NCI-H526 (cell line): ENCODE measurements at places on chromosomes 11 and 22.

DNA sequence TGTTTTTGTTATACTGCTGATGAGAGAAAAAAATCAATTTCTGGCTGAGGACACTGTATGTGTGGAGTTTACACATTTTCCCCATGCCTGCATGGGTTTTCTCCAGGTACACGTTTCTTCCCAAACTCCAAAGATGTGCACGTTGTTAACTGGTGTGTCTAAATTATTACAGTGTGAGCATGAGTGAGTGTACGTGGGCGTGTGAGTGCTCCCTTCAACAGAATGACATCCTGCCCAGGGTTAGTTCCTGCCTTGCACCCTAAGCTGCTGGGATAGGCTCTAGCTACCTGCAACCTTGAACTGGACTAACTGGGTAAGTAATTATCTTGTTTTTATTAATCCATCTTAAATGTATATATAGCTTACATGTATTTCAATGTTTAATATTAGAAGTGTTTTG lies 5.5 kb downstream of the NPAT start:
- DNase-seq, result no peak

DNA sequence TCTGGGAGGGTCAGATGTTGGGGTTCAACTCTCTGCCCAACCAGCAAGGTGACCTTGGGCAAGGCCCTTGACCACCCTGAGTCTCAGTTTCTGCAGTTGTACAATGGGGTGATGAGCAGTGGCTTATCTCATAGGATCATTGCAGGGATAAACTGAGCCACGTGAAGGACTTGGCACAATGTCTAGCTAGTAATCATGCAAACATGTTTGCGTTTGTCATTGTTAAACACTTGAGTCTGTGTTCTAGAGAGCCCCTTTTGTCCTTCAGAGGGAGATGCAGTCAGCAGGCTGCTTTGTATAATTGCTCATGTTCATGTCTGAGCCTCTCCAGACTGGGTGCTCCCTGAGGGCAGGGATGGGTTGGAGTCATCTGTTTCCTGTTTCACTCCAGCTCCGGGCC lies 15.8 kb downstream of the CD82 start:
- no peak for DNase-seq

GRCh38 chr22:41038732-41039131 lies 53.7 kb upstream of the EP300 start:
- DNase-seq, result no peak

DNA sequence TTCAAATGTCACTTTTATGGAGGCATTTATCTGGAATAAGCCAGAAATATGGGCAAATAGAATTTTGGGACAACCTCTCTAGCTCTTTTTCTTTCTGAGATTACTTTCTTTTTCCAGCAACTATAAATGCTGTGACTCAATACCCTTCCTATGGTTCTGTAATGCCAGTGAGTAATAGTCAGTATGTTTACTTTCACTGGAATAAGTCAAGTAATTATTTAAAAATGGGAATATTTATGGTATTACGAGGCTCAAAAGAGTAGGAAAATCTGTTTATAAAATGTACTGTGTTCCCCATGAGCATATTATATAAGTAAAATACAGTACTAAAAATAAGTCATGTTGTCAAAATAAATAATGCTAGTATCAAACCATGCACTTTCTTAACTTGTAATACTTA lies 750.5 kb downstream of the LUZP2 start:
- DNase-seq, result no peak

GRCh38 chr11:20406484-20406883 lies 19.0 kb downstream of the PRMT3 start:
- no peak for DNase-seq

DNA sequence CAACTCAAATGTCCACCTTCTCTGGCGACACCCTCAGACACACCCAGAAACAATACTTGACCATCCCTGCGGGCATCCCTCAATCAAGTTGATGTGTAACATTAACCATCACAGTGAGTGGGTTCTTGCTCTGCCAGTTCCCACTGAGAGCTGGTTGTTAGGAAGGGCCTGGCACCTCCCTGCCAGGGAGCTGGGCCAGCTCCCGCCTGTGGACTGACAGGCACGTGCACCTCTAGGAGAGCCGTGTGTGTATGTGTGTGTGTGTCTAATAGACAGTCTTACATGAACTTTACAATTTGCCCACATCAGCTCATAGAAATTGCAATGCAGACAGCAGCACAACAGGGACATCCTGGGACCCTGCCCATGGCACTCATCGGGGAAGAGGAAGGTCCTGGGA lies 298.7 kb downstream of the SHANK2 start:
- no peak for DNase-seq

- no peak for DNase-seq
Measured at GRCh38 chr11:46072172-46072964, 48.9 kb downstream of the PHF21A start.

- no peak for DNase-seq
Measured at GRCh38 chr22:32674925-32675825, 126.3 kb upstream of the TIMP3 start.

GRCh38 chr11:83760932-83761331 lies 474.8 kb upstream of the CCDC90B start:
- DNase-seq, result no peak

DNA sequence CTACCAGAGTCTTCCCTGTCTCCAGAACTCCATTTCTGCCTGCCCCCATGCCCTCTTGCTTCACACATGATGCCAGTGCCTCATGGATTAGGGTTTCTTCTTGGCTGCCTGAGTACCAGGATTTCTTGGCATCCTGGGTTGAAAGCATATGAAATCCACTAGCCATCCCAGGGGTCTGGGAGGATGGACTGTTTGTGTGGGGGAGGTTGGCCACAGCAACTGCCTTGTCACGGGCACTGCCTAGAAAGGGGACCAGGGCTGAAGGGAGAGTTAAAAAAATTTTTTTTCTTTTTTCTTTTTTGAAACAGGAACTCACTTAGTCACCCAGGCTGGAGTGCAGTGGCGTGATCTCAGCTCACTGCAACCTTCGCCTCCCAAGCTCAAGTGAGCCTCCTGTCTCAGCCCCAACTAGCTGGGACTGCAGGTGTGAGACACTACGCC lies 4.2 kb downstream of the USP35 start:
- DNase-seq, result no peak

GRCh38 chr11:3783611-3784010 lies 13.7 kb downstream of the NUP98 start:
- no peak for DNase-seq

DNA sequence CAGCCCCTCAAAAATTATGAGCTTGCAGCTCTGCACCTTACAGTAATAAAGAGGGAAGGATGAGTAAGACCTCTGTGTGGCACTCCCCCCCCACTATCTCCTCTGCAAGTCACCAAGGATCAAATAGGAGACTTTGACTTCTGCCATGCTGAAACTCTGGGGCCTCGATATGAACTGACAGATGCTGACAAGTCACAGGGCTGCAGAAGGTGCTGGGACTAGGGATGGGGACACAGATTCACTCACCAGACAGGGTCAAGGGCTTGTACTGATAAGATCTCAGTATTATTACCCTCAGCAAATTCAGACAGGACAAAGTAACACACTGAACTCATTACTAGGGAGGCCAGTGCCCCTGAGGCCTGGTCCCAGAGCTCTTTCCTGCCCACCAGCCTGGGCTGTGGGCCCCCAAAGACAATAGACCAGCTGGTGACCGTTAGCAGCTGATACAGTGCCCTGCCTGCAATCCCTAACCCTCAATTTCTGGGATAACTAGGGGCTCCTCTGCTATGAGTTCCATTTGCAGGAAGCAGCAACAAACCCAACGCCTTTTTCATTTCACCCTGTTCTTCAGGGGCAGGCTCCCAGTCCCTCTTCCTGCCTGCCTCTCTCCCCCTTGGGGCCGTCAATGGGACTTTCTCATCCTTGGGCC lies 20.1 kb downstream of the TMPRSS13 start:
- DNase-seq, result no peak

DNA sequence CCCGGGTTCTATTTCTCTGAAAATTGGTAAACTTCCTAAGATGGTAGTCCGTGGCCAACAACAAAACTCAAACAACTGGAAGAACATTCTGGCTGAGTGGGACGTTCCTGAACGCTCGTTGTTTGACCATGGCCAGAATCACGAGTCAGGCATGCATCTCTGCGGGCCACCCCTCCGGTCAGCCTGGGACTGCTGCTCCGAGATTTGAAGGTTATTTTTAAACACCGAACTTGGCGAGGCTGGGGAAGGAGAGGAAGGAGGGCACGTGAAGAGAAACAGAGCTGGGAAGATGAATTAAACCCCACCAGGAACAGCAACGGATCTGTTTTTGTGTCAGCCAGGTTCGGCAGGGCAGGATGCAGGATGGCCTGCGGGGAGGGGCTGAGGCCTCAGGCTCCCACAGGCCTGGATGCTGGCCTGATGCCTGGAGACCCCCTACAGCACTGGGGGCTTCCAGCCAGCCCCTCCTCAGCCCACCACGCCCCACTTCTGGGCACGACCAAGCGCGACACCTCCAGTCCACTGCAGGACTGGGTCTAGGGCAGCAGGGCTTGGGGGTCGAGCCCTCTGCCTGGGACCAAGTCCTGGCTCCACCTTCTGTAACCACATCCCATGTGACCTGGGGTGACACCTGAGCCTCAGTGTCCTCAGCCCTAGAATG lies 5.1 kb downstream of the SHISAL1 start:
- DNase-seq, result no peak

GRCh38 chr11:119103793-119104192 lies 2.1 kb upstream of the DPAGT1 start:
- peak; percentile 59 for DNase-seq

DNA sequence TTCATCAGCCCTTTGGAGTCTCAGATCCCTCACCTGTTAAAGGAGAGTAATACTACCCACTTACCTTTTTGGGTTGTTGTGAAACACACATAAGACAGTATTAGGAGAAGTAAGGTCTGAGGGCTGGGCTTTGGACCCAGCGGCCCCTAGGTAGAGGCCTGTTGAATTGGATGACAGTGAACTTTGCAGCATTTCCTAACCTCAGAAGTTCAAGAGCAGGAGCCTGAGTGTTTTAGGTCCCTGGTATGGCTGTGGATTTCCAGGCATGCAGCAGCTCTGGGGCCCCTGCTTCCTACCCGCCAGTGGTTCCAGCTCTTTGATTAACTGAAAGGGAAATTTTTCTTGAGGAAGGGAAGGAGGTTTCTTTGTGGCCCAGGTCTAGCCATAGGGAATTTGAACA lies 58.9 kb downstream of the TEAD1 start:
- no peak for DNase-seq

- no peak for DNase-seq
Measured at GRCh38 chr22:45670981-45671782, 452 bp upstream of the ATXN10 start.

- no peak for DNase-seq
Measured at GRCh38 chr22:26918226-26918625, 260.8 kb downstream of the MIAT start.

DNA sequence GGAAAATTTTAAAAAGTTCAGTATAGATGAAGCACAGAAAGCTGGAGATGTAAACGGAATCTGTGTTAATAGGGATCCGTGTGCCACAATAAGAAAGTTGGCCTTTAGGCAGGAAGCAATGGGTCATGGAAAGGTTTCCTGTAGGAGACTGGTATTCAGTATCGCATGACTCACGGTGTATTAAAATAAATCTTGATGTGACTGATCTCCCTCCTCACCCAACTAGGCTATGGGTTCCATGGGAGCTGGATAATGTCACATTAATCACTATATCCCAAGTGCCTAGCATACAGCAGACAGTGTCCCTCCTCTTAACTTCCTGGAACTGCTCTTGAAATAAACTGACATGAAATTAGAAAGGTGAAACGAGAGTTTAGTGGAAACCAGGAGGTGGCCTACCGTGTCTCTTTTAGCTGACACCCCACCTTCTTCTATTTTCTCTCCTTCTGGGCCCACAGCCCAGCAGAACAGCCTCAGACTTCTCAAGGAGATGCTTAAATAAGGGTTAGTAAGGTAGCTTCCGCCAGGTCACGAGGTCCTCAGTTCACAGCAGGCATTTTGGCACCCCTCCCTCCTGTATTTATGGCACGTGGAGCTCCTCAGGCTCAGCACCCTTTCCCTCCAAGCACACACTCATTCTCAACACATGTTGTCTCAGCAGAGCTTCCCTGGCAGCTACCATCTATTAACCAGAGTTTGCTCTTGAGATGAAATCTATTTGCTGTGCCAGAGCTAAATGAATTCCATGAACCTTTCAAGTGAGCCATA lies 118.8 kb downstream of the NXPE2 start:
- DNase-seq, result no peak

- DNase-seq, result no peak
Measured at GRCh38 chr11:36465449-36466163, 44.5 kb downstream of the TRAF6 start.

DNA sequence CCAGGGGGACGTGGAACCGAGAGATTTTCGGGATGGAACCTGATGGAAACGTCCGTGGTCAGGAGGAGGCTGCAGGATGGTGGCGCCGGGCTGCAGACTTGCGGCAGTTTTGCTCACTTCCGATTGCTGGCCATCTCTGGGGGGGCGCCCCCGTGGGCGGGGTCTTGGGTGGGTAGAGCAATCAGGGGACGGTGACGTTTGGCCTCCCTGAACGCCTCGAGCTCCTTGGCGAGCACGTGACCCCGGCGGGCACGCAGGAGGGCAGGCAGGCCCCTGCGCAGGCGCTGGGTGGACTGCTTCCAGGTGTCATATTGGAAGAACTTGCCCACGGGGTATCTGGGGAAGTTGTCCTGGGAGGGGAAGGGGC lies 6.3 kb downstream of the IGF2 start:
- DNase-seq, result no peak

GRCh38 chr11:33652930-33653329 lies 47.7 kb downstream of the C11orf91 start:
- DNase-seq, result no peak

DNA sequence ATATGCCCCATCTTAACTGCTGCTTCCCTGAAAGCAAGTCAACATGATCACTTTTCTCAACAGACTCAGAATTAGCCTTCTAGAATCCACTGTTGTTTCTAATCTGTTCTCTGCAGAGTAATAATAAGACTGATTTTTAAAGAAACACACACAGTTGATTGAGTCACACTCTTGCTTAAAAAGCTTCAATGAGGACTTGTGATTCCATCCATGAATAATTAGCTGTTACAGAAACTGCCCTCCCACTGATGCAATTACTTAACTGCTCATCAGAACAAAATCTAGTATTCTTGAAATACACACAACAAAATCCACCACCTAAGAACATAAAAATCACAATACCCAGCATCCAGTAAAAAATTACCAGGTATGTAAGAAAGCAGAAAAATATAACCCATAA lies 100.5 kb upstream of the TIMP3 start:
- DNase-seq, result no peak

DNA sequence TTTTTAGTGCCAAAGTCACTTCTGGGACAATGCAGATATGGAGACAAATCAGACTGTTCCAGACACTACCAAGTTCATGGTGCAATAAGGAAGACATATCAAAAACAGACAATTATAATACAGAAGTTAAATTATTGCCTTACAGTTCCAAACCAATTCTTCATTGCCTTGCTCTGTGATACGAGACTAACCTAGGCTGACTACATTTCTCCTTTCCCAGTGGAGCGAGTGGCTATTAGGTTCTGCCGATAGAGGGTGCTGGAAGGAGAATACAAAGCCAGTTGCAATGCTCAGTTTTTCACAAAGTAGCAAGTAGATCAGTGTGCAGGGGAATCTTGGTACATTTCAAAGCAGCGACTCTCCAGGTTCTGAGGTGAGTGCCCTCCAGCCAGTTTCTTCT lies 67.8 kb downstream of the FAM168A start:
- no peak for DNase-seq
